ENCODE measurements at places on chromosomes 1 and 21.

DNA sequence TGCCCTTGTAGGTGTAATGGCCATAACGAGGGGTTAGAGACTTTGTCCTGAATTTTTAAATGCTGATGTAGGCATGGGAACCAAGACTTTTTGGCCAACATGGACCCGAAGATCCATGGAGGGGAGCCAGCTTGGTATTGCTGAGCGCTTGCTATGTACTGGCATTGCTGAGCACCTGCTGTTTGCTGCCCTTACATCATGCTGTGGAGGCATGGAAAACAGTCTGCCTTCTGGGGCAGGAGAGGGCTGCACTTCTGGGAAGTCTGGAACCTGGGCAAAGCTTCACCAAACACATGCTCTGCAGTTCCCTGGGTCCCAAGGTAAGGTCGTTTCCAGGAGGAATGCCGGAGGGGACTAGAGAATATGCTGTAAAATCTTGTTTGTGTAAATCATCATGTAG lies 86.3 kb upstream of the CNIH3 start:
- no peak for DNase-seq

DNA sequence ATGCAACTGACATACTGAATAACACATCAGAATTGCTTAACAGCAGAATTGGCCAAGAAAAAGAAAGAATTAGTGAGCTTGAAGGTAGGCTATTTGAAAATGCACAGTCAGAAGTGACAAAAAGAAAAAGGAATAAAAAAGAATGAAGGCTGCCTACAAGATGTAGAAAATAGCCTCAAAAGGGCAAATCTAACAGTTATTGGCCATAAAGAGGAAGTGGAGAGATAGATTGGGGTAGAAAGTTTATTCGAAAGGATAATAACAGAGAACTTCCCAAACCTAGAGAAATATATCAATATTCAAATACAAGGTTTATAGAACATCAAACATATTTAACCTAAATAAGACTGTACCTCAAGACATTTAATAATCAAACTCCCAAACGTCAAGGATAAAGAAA lies 67.5 kb downstream of the ATP6V1G3 start:
- DNase-seq: no peak

- DNase-seq: no peak
Observed at GRCh38 chr1:244599937-244600350, 53.0 kb upstream of the DESI2 start.

GRCh38 chr1:154813846-154814505 lies 56.1 kb downstream of the KCNN3 start:
- DNase-seq: no peak

- DNase-seq: no peak
Observed at GRCh38 chr1:85445906-85446305, 19.1 kb downstream of the DDAH1 start.

Measured in T-helper 2 cell (primary cell).